ENCODE measurements at places on chromosomes 2 and 18.
A peak's percentile ranks its signal among the peaks of the same experiment; 100 is the strongest.

DNA sequence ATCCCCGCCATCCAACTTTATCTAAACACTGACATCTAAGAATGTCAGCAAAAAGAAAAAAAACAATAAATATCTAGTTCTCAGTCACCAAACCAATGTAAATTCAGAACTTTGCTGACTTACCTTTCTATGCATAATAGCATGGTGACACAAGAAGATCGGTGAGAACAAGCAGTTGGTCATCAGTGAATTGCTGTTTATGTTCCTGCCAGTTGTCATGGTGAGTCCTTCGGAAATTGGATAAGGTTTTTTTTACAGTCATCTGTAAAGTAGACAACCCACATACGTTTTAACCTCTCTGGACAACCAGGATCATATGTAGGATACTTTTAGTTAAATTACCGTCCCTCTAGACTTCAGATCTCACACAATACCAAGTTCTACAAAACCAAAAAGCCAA, 6.2 kb upstream of the GPR75 start:
- no peak for DNase-seq

DNA sequence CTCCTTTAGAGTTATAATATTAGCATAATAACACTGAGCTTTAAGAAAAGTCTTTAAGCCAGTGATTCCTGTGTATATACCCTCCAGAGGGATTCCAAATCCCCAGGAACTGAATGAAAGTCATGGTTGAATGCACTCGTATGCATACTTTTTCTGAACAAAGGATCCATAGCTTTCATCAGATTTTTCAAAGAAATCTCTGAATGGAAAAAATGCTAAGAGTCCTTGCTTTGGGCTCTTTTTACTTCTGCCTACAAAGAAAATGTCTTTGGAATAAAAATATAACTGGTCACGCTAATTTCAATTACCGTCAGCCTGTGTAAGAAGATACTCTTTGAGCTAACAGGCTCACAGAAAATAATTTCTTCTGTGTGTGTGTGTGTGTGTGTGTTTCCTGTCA, 939.5 kb downstream of the ERBB4 start:
- DNase-seq: no peak

DNA sequence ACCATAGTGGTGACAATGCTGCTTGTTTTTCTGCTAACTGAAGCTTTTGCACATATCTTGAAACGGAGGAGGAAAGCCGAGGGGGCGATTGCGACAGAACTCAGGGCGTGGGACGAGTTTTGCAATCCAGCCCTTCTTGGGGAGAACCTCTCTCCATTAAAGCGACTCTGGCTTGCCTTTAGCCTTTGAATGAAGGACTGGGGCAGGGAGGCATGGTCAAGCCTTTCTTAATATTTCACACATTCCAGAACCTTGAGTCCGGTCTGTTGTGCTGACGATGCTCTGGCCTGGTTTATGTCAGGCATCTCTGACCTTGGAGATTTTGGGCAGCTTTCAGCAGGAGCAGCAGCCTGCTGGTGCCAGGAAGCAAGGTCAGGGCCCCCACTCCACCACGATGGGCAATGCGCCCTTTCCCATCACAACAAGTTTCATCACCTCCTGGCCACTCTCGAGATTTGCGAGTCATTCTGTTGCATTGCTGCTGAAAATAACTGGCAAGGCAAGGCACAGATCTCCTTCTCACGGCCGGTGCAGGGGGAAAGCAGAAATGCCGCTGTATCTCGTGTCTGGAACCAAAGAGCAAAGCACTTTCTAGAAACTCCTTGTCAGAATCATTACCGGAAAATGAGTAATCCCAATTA, 10.8 kb downstream of the EMILIN2 start:
- no peak for DNase-seq

GRCh38 chr2:31274401-31275075, 40.6 kb downstream of the EHD3 start:
- DNase-seq: no peak

DNA sequence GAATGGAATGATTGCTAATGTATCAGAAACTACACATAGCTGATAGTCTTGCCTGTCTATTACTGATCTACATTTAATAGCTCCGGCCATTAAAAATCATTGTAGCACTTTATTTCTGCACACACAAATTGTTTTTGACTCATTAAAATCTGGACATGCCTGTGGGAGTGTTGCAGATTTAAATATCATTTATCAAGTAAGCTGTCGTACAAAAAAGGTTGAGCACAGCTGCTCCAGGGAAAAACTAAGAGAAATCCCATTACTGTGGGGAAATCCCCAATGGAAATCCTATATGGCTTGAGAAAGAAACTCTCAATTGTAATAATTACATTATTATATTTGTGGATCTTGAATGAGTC, 99.6 kb upstream of the CERS6 start:
- no peak for DNase-seq

DNA sequence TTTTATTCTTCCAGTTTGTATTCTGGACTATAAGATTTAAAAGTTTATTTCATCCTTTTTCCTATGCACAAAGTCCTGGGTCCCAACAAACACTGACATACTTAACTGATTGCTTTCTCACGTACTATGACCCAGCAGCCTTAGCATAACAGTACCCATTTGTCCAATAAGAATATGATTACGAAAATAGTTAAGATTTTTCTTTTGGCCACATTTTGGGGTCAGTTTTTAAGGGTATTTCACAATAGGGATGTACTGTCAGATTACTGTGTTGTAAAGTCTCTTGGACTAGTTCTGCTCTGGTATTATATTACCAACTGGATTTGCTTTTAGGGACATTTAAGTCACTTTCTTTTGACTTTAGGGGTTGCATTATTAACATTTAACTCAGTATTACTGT, 46.1 kb downstream of the TTC39C start:
- no peak for DNase-seq

DNA sequence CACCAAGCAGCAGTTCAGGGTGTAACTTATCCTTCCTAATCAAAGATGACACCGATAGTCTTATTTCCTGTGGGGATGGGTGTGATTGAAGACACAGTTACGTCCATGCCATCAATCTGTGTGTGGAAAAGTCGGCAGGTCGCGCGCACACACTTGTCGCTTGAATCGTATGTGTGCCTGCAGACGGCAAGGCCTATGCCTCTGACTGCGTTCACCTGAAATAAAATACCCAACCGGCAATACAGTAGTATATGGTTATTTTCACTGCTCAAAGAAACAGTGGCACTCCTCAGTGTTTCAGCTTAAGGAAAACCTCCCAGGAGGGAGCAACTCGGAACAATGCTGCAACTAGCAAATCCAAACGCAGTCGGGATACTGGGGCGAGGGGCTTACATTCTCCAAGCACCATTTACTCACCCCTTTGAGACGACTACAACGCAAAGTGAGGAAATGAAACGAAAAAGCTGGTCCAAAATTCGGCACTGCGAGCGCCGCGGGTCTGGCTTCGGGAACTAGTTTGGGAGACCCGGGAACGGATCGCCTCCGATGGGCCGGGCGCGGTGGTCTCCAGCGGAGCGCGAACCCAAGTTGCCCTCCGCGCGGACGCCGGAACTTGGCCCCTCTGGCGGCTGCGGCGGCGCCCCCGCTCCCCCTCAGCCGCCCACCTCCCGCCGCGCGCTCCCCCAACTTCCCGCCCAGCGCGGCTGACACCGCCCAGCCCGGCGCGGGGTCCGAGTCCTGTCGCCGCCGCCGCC, 675 bp downstream of the PRKD3 start:
- DNase-seq: peak; percentile 22

DNA sequence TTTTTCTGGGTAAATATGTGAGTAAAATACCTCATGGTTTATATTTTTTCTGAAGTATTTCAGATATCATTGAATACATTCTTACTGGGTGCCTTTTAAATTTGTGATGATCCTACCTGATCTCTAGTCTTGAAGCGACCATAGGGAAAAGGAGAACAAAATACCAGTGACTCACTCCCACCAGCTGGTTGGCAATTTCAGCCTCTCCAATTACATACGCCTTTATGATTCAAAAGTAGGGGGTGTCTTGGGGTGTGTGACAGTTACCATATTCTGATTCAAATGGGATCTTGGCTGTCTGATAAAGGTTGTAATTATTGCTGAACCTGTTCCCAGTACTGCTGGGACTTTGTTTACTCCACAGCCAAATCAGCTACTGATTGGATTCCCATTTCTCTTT, 175.9 kb upstream of the NXPH2 start:
- no peak for DNase-seq

DNA sequence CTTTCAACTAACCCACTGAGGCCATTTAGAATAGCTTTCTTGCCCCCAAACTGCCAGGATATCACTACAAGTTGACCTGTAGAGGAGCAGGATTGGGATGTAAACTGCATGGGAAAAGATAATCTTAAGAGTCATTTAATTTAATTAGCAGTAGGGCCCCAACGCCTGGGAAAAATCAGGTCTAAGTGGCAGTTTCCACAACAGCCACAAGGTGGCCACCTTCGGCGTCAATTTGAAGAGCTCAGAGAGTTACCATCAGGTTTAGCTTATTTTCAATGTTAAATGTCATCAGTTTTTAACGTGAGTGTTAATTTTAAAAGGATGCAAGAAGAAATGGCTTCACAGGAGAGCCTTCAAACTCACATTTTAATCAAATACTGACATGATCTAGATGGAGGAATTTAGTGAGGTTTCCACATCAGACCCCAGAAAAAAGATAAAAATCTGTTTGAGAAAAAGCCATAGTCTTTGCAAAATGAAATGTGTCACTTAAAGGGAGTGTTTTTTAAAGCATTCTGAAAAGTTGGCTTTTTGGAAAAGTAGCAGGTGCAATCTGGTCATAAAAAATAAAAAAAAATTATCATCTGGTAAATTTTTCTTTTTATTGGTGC, 77.3 kb upstream of the UPP2 start:
- DNase-seq: no peak

DNA sequence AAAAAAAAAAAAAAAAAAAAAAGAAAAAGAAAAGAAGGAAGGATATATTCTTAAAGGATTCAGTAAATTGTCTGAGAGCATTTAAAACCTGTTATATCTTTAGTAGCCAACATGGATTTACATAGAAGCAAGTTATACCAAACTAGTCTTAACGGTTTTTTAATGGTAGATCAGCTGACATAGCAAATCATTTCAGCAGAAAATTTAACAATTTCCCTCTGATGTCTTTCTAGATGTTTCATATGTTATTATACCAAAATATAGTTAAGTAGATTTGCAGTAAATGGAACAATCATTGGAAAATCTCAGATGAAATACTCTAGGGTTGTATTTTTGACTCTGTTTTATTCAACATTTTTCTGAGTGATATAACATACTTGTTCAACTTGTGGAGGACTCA, 72.9 kb downstream of the BABAM2 start:
- no peak for DNase-seq

GRCh38 chr18:23723121-23723520, 33.9 kb downstream of the LAMA3 start:
- no peak for DNase-seq

DNA sequence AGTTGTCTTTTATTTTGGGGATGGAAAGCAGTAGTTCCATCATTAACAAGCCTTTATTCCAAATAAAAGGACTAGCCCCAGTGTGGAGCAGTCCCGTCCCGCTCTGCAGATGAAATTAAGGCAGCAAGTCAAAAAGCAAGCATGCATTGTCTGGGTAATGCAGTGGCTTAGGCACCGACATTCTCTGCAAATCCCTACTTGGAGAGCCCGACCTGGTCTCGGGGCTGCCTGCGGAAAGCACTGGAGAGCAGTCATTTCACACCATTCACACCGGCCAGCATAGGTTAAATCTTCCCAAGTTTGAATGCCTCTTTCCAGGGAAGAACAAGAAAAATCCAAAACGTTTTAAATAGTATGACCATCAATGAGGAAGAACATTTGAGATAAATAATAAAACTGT, 24.4 kb upstream of the RAB12 start:
- DNase-seq: no peak

DNA sequence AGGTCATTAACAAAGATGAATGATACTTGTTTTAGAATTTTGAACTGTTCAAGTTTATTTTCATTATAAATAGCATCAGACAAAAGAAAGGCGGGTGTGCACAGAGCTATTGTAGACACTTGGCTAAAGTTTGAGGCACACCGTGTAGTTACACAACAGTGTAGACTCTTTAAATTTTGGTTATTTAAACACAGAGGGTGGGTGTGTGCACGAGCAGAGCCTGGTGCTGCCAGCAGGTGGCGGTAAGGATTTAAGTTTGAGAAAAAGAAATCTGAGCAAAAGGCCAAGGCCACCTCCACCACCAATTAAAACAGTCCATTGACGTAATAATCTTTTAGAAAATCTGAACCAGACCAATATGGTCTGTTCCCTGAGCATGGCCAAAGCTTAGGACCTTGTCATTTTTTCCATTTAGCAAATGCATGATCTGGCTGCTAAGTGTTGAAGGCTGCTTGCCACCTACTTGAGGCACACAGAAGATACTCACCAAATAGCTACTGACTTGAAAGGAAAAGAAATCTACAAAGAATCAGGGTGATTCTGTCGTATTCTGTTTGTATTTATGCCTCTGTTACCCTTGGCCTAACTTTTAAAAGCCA, 14.3 kb downstream of the COPS7B start:
- DNase-seq: peak; percentile 6

- DNase-seq: no peak
Observed at GRCh38 chr2:75517547-75518230, 43.0 kb downstream of the EVA1A start.

DNA sequence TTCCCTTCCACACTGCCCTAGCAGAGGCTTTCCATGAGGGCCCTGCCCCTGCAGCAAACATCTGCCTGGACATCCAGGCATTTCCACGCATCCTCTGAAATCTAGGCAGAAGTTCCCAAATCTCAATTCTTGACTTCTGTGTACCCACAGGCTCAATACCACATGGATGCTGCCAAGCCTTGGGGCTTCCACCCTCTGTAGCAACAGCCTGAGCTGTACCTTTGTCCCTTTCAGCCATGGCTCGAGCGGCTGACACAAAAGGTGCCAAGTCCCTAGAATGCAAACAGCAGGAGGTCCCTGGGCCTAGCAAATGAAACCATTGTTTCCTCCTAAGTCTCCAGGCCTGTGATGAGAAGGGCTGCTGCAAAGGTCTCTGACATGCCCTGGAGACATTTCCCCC, 744.5 kb upstream of the LINC00305 start:
- DNase-seq: no peak

DNA sequence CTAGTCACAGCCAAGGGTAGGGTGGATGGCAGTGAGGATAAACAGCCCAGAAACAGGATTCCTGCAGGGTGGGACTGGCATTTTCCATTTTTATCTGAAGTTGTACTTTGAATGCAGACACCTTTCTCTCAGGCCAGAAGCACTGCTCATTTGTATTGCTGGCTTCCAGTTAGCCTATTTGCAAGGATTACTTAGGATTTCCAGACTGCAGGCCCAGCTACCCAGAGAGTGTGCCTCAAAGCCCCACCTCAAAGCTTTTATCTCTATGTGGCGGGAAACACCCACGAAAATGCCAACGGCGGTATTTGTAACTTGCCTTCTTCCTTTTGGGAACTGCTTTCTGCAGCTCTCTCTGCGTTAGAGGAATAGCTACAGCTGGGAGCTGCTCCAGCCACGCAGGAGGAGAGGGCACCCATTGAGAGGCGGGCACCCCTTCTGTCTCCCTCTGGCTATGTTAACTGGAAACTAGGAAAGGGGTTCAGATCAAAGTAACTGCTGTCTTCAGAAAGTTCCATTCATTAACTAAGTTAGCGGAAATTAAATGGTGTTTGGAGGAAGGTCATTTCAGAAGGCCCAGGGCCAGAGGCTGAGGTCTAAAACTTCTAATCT, 144.9 kb downstream of the TGIF1 start:
- no peak for DNase-seq

GRCh38 chr2:65340898-65341681, 91.3 kb downstream of the SPRED2 start:
- DNase-seq: no peak

GRCh38 chr18:52481116-52481515, 141.1 kb downstream of the DCC start:
- DNase-seq: no peak

GRCh38 chr2:28389399-28390240, 3.0 kb upstream of the FOSL2 start:
- peak; percentile 17 for DNase-seq
